ENCODE measurements at places on chromosomes 11 and 22.

DNA sequence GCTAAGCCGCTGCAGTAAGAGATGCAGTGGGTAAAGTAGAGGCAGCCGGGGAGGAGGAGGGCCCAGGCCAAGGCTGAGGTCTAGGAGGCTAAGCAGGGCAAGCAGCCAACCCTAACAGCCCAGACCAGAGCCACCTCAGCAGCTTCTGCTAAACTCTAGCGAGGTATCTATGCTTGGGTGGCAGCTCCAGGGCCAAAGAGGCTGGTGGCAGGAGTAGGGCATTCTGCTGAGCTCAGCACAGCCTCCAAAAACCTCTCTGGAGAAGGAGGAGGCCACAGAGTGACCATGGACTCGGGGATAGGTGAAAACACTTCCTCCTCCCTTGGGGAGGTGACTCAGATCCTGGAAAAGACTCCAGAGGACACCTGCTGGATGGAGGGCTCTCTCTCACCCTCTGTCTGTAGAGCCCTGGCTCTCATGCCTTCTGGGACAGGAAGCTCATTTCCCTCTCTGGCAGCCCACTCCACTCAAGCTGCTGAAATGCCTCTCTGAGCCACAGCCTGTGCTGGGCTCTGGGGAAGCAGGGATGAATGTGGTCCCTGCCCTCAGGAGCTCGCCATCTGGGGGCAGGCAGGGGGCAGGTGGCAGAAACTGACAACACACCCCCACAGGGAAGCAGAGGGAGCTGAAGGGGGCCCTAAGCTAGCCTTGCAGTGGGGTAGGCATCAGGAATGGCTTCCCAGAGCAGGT is 16.5 kb upstream of the TPBGL start:
- H3K27ac ChIP-seq = no peak overlapping the region
- H3K4me1 ChIP-seq = no peaks in the 10 kb centered on the region
- no peak overlapping the region for H3K4me3 ChIP-seq
- peaks cover 5% of the 10 kb centered on the region for H3K27me3 ChIP-seq
- H3K36me3 ChIP-seq = no peaks in the 10 kb centered on the region

DNA sequence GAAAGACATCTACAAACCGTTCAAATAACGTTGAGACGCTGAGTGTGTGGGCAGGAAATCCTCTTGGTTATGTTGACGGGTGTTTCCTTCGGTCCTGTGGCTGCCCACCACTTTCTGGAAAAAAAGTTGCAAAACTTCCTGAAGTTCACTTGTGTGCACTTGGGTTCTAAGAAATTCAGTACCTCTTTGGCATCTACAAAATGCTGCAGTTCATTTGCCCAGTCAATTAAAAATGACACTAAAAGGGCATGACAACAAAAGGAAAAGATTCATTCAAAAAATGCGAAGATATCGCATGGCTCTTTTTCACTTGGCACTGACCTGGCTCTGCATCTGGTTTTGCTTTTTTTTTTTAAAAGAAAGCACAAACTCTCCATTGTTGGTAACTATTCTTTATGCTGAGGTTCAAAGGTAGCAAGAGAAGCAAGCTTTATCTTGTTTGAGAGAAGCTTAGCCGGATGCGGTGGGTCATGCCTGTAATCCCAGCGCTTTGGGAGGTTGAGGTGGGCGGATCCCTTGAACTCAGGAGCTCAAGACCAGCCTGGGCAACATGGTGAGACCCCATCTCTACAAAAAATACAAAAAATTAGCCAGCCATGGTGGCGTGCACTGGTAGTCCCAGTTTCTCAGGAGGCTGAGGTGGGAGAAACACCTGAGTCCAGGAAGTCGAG is 10.6 kb upstream of the XBP1 start:
- peaks cover 2% of the 10 kb centered on the region for H3K27me3 ChIP-seq
- peak overlapping the region; percentile 75 for H3K4me3 ChIP-seq
- DNase-seq = peak; percentile 53

- H3K27me3 ChIP-seq = no peaks in the 10 kb centered on the region
- H3K4me1 ChIP-seq = no peaks in the 10 kb centered on the region
- H3K27ac ChIP-seq = no peak overlapping the region
- no peak overlapping the region for H3K4me3 ChIP-seq
Observed at GRCh38 chr22:17824457-17824856, 50.2 kb upstream of the BID start.

DNA sequence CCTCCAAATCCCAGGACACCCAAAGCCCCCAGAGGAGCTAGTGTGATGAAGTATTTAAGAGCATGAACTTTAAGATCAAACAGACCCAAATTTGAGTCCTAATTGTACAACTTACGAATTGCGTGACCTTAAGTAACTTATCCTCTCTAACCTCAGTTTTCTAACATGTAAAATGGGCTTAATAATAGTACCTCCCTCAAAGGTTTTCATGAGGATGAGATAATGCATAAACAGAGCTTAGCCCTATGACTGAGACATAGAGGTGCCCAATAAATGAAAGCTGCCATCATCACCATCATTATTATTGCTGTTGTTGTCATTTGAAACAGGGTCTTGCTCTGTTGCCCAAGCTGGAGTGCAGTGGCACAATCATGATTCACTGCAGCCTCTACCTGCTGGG is 9.2 kb downstream of the SCN2B start:
- peaks cover 1% of the 10 kb centered on the region for H3K4me1 ChIP-seq
- DNase-seq = no peak
- H3K4me3 ChIP-seq = no peak overlapping the region
- H3K36me3 ChIP-seq = no peaks in the 10 kb centered on the region

- H3K27ac ChIP-seq = no peak overlapping the region
- peaks cover 5% of the 10 kb centered on the region for H3K4me1 ChIP-seq
- no peaks in the 10 kb centered on the region for H3K27me3 ChIP-seq
- H3K4me3 ChIP-seq = no peak overlapping the region
Observed at GRCh38 chr22:45553351-45554039, 50.8 kb downstream of the FBLN1 start.

DNA sequence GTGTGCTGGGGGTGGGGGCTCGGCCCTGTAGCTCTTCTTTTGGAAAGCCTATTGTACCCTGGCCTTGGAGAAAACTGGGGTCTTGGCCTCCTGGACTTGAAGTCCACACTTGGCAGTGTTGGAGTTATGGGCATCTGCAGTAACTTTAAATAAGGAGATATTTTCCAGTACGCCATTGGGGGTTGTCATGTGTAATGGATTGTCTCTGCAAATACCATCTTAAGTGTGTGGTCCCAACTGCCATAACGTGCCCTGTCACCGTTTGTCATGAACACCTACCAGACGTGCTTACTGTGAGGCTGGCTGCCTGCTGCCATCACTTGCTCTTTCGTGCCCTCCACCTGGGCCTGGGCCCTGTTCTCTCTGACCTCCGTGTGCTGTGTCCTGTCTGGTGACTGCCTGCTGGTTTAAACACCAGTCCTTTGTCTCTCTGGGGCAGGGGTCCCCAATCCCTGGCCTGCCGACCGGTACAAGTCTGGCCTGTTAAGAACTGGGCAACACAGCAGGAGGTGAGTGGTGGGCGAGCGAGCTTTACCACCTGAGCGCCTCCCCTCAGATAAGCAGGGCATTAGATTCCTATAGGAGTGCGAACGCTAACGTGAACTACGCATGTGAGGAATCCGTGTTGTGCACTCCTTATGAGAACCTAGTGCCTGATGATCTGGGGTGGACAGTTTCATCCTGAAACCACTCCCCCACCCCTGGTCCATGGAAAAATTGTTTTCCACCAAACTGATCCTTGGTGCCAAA is 3.6 kb upstream of the ZDHHC8 start:
- H3K27me3 ChIP-seq = no peaks in the 10 kb centered on the region
- peaks cover 5% of the 10 kb centered on the region for H3K36me3 ChIP-seq
- no peak for DNase-seq
- H3K4me1 ChIP-seq = peaks cover 9% of the 10 kb centered on the region

DNA sequence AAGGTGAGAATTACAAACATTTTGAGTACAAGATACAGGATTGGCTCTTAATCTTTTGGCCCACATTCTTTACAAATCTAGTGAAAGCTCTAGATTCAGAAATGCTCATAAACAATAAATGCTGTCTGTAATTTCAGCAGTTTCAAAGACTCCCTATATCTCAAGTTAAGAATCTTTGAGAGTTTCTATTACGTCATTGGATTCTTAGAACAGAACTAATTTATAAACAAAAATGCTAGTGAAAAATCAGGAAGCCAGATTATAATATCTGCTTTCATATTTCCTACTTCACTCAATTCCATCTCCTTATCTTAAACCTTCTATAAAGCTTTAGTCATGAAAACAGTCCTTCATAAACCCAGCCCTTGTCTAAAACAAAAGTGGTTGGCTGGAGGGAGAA is 32.1 kb downstream of the CTSC start:
- no peaks in the 10 kb centered on the region for H3K27me3 ChIP-seq
- no peak for DNase-seq
- H3K27ac ChIP-seq = no peak overlapping the region
- H3K4me1 ChIP-seq = peaks cover 18% of the 10 kb centered on the region

- peak overlapping the region; percentile 42 for H3K27ac ChIP-seq
- peaks cover 5% of the 10 kb centered on the region for H3K4me1 ChIP-seq
- H3K4me3 ChIP-seq = no peak overlapping the region
- no peak for DNase-seq
- no peaks in the 10 kb centered on the region for H3K27me3 ChIP-seq
- peaks cover 2% of the 10 kb centered on the region for H3K36me3 ChIP-seq
Observed at GRCh38 chr11:407651-408123, 7.1 kb downstream of the SIGIRR start.

DNA sequence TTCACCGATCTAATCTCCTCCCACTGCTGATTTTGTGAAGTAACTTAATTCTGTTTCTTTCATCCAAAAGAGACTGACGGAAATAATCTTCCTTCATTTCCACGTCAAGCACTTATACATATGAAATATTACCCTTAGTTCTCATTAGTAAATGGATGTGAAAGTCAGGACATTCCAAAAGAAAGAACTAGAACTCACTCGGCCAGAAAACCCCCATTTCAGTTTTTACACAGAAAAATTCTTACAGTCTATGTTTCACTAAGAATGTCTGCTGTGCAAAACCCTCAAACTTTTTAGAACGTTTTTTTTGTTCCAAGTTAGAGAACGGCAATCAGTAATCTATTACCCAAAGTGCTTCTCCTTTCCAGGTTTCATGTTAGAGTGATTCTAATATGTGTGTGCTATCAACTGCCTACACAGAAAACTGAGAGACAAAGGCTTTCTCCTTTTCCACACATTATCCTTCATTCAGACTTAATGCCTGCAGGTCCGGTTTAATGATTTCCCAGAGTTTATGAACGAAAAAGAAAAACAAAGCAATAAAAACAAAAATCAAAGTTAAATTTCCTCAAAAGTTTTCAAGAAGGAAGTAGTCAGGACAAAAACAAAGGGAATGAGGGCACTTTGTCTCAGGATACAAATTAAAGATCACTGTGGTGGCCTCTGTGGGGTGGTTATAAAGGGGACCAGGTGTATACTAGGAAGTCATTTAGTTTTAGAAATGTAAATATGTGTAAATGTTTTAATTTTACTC is 11.3 kb upstream of the SESN3 start:
- no peak overlapping the region for H3K27ac ChIP-seq
- H3K36me3 ChIP-seq = no peaks in the 10 kb centered on the region
- H3K4me1 ChIP-seq = no peaks in the 10 kb centered on the region
- H3K27me3 ChIP-seq = no peaks in the 10 kb centered on the region
- DNase-seq = no peak

- H3K4me3 ChIP-seq = no peak overlapping the region
Observed at GRCh38 chr11:1481861-1482441, 4.6 kb downstream of the MOB2 start.

DNA sequence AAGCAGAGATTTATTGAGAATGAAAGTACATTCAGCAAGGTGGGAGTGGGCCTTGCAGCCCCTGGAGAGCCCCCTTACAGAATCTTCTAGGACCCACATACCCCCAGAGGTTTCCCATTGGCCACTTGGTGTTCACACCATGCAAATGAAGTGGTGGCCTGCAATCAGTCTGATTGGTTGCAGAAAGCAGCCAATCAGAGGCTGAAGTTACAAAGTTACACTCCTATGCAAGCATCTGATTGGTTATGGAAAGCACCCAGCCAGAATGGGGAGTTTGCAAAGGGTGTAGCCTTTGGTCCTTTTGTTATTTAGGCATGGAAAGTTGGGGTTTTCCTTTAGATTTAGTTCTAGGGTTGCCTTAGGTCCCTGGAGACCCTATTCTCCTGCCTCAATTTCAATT is 34.9 kb downstream of the UVRAG start:
- no peak overlapping the region for H3K4me3 ChIP-seq
- no peaks in the 10 kb centered on the region for H3K27me3 ChIP-seq
- H3K36me3 ChIP-seq = peaks cover 12% of the 10 kb centered on the region
- DNase-seq = no peak
- peaks cover 12% of the 10 kb centered on the region for H3K4me1 ChIP-seq

DNA sequence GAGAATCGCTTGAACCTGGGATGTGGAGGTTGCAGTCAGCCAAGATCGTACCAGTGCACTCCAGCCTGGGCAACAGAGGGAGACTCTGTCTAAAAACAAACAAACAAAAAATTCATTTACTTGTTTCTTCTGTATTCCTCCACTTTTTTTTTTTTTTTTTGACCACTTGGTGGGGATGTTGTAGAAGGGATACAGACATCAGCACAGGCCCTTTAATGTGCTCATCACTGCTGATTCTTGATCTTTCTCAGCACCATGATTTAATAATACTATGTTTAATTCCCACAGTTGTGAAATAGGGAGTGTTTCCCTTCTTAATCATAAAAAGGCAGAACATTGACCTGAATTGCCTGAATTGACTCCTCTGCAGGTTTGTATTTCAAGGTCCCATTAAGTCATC is 4.5 kb downstream of the TTC9C start:
- peaks cover 14% of the 10 kb centered on the region for H3K36me3 ChIP-seq
- peaks cover 19% of the 10 kb centered on the region for H3K4me1 ChIP-seq
- H3K4me3 ChIP-seq = no peak overlapping the region
- DNase-seq = peak; percentile 14
- H3K27ac ChIP-seq = no peak overlapping the region

- no peak overlapping the region for H3K27ac ChIP-seq
- peaks cover 7% of the 10 kb centered on the region for H3K36me3 ChIP-seq
- H3K4me3 ChIP-seq = no peak overlapping the region
- H3K4me1 ChIP-seq = peaks cover 15% of the 10 kb centered on the region
Observed at GRCh38 chr22:38719196-38719595, 13.5 kb downstream of the GTPBP1 start.

DNA sequence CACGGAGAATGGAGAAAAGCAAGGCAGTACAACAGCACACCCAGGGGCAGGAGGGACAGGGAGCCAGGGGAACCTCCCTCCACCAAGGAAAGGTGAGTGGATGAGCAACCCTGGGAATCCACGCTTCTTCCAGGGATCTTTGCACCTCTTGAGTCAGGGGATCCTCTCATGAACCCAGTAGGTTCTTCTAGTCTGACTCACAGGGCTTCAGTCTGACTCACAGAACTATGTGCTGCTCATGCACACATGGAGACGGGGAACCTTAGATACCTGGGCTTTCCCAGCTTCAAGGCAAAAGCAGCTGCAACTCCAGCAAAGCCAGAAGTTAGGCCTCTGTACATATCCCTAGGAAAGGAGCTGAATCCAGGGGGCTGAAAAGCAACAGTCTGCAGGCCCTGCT is 1021.4 kb upstream of the TENM4 start:
- no peaks in the 10 kb centered on the region for H3K4me1 ChIP-seq
- DNase-seq = no peak
- H3K27me3 ChIP-seq = no peaks in the 10 kb centered on the region
- H3K27ac ChIP-seq = no peak overlapping the region
- no peak overlapping the region for H3K4me3 ChIP-seq
- no peaks in the 10 kb centered on the region for H3K36me3 ChIP-seq

GRCh38 chr11:27926981-27927481 is 180.9 kb downstream of the KIF18A start:
- H3K27ac ChIP-seq = no peak overlapping the region
- no peak overlapping the region for H3K4me3 ChIP-seq
- DNase-seq = no peak
- H3K4me1 ChIP-seq = no peaks in the 10 kb centered on the region
- H3K27me3 ChIP-seq = no peaks in the 10 kb centered on the region
- H3K36me3 ChIP-seq = no peaks in the 10 kb centered on the region
